Upper lobe of right lung (tissue), 1 donor: ENCODE measurements at places on chromosomes 4 and X. TPM values are rescaled to one million over a fixed set of nuclear protein-coding genes. Genes with fewer than 3 reads are reported as not detected.

- no peak overlapping the region for H3K4me3 ChIP-seq
- no peaks in the 10 kb centered on the region for H3K36me3 ChIP-seq
- no peaks in the 10 kb centered on the region for H3K27me3 ChIP-seq
- H3K4me1 ChIP-seq, result no peaks in the 10 kb centered on the region
- no peak overlapping the region for H3K27ac ChIP-seq
- DNase-seq, result no peak
Observed at GRCh38 chr4:87241336-87241735, 20.9 kb upstream of the KLHL8 start.

DNA sequence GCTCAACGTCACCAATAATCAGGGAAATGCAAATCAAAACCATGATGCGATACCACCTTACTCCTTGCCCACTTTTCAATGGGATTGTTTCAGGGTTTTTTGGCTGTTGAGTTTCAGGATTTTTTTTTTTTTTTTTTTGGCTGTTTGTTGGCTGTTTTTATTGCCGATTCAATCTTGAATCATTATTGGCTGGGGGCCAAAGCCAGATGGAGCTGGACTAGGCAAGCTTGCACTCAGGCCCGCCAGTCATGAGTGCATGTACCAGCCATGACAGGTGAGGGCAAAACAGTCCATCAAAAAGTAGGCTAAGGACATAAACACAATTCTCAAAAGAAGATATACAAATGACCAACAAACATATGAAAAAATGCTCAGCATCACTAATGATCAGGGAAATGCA, 13.3 kb downstream of the YIPF7 start:
- no peak for DNase-seq
- H3K27me3 ChIP-seq, result no peaks in the 10 kb centered on the region
- no peak overlapping the region for H3K4me3 ChIP-seq
- no peak overlapping the region for H3K27ac ChIP-seq

DNA sequence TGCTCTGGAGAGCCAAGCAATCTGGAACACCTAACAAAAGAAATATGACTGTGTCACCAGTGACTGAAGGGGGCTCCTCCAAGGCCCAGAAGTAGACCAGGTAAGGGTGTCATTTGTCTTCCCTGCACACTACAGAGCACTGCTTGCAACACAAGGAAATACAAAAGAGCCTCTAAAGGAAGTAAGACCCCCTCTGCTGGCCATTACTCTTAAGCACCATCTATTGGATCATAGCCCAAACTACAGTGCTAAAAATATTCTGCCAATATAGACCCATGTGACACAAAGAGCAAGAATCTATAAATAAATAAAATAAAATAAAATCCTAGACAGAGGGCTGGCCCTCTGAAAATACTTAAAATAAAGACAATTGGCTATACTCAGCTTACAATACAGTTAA, 528.7 kb downstream of the TMA16 start:
- H3K36me3 ChIP-seq, result no peaks in the 10 kb centered on the region
- no peak overlapping the region for H3K4me3 ChIP-seq
- H3K27ac ChIP-seq, result no peak overlapping the region

DNA sequence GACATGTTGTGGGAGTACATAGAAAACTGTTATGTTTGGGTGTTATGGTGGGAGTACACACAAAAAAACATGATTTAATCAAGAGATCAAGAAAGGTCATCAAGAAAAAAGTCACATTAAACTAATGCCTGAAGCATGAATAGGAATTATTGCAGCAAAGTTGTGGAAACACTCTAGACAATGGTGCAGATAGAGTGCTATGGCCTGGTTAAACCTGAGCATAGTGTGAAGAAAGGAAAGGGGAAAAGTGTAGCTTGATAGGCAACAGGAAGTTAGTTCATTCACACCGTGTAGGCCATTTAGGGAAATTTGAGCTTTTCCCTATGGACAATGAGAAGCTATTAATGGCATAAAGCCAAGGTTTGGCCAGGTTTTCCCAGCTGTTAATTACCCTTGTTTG, 162.1 kb upstream of the EMCN start:
- no peak for DNase-seq
- no peaks in the 10 kb centered on the region for H3K4me1 ChIP-seq
- no peak overlapping the region for H3K4me3 ChIP-seq
- no peaks in the 10 kb centered on the region for H3K27me3 ChIP-seq

- H3K4me3 ChIP-seq, result peak overlapping the region; percentile 24
- H3K4me1 ChIP-seq, result no peaks in the 10 kb centered on the region
- H3K27ac ChIP-seq, result peak overlapping the region; percentile 64
- peaks cover 4% of the 10 kb centered on the region for H3K27me3 ChIP-seq
- DNase-seq, result no peak
Observed at GRCh38 chr4:113293043-113293560, 243.6 kb downstream of the ANK2 start.

Gene PLRG1
- total RNA-seq, result 68.8 TPM

Gene PABPC1L2B
- not detected for total RNA-seq

Gene FRG2
- not detected for total RNA-seq

Gene SYN1
- total RNA-seq, result 0.75 TPM

Gene SNCA
- 12.1 TPM for total RNA-seq

Gene BTK
- 34.1 TPM for total RNA-seq
